ENCODE measurements at places on chromosomes 1 and 21.

GRCh38 chr1:22319608-22320007, 132.0 kb upstream of the ZBTB40 start:
- DNase-seq, result no peak

DNA sequence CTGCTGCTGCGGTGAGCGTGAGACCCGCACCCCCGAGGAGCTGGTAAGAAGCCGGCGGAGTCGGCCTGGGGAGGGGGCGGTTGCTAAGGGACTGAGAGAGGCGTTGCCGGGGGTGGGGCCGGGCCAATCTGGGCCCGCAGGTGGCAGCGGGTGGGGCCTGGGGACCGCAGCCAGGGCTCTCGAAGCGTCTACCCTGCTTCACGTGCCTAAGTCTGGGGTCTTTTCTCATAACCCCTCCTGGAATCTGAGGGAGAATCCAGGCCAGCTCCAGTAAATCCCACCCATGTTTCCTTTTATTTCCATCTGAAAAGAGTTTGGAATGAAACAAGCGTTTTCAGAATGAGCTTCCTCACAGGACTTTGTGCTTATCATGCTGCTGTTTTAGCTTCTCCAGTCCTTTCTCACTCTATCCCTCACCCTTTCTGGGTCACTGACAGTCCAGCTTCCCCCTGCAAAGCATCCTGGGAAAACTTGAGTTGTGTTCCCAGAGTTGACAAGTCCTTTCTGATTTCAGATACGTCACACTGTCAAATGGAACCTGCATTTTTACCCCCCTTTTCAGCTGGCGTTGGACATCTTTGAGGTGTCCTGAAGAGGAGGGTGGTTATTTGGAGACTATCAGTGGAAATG, 431 bp downstream of the CLCN6 start:
- peak; percentile 34 for DNase-seq

DNA sequence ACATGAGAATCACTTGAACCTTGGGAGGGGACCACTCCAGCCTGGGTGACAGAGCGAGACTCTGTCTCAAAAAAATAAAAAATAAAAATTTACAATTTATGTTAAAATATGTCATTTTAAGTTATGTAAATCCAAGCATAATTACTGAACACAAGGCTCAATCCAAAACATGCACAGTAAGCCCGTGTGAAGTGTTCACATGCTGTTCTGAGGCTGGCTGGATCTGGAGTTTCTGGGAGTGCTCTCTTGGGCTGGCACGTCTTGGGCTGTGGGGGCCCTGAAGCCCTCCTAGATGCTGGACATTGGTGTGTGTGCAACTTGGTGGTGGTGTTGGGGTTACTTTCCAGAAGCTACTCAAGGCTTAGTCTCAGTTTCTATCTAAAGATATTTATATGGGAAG, 25.2 kb downstream of the ADARB1 start:
- DNase-seq, result no peak

DNA sequence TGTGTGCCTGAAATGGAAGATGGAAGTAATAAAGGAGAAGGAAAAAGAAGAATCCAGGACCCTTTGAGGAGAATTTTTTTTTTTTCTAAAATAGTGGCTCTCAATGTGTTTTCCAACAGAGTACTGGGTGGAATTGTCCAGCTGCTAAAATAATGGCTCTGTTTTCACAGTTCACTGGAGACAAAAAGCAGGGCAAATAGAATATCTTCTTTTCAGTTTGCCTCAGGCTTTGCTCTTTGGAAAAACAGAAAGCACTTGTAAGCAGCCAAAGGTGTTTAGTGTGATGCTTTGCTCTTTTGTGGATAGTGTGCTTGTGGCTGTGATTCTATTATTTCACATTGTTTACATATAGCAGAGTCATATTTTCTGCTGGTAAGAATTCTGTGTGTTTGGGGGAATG, 77.4 kb upstream of the MROH9 start:
- DNase-seq, result no peak

DNA sequence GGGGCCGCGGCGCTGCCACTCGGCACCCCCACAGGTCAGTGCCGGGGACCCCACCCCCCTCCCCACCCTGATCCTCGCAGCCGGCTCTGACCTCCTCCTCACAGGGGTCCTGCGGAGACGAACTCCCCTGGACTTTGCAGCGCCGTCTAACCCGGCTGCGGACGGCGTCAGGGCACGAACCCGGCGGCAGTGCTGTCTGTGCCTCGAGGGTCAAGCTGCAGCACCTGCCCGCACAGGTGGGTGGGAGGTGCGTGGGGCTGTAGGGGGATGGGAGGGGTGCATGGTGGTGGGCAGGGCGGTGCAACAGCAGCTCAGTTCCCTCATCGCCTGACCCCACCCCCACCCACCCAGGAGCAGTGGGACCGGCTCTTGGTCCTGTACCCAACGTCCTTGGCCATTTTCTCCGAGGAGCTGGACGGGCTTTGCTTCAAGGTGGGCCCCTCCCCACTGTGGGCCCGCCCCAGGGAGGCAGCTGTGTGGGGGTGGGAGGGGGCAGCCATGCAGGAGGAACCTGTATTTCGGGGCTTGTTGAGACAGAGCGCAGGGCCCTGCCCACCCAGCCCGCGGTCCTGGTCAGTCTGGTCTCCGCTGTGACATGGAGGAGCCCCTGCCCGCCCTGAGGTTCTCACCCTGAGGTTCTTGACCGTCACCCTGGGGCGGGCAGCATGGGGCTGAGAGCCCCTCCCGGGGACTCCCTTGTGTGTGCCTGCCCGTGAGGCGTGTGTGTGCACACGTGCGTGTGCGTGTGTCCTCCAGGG, 4.9 kb downstream of the PLEKHN1 start:
- no peak for DNase-seq

DNA sequence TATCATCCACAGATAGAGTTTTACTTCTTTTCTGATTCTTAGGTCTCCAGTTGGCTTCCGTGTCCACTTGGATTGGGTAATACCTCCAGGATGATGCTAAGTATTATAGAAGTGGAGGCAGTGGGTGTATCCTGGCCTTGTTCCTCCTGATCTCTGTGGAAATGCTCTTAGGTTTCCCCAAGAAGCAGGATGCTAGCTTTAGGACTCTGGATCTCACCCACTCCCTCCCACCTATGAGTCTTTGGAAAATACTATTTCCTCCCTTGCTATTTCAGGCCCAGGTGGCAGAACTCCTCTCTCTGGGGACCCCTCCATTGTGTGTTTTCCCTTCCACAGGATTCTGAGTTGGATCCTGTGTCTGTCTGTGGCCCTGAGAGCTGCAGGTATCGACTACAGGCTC, 86.7 kb downstream of the SIM2 start:
- DNase-seq, result no peak

- peak; percentile 82 for DNase-seq
Measured at GRCh38 chr21:39136711-39137110, 46.5 kb downstream of the PSMG1 start.

- DNase-seq, result no peak
Measured at GRCh38 chr21:32977216-32977615, 48.5 kb upstream of the OLIG2 start.

Measured in EL (cell line).